ENCODE measurements at places on chromosomes 12 and 14. TPM values are rescaled to one million over a fixed set of nuclear protein-coding genes. Genes with fewer than 3 reads are reported as not detected.

GRCh38 chr14:71488703-71489191 lies 443.5 kb upstream of the RGS6 start:
- no peak for DNase-seq

DNA sequence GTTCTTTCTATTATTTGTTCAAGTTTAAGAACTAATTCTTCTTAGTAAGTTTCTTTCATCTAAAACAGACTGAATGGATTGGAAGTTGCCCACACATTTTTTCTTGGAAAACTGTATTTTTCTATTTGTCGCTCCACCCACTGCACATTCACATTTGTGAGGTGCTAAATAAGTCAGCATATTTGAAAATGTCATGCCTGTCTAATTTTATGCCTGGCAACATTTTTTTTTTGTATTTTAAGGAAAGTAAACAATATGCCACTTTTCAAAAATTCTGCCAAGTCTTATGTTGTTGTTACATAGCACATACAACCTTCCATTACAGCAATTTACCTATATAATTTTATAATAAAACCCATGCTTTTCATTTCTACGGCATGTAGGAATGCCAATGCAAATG lies 112.7 kb upstream of the PTPRB start:
- DNase-seq, result no peak

DNA sequence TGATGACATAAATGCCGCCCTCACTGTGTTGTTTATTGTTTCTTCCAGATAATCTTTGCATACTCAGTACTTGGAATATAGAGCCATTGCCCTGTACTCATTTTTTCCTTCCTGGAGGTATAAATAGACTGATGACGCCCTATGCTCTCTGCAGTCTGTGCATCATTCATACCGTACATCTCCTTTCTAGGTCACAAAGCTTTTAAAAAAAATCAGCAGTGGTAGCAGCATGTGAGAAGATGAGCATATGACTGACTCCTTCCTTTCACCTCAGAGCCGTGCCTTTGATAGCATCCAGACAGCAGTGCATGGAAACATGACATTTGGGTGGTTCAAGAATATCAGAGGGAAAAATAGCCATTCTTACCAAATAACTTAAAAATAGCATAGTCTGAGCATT lies 77.3 kb downstream of the PDE3A start:
- DNase-seq, result no peak

DNA sequence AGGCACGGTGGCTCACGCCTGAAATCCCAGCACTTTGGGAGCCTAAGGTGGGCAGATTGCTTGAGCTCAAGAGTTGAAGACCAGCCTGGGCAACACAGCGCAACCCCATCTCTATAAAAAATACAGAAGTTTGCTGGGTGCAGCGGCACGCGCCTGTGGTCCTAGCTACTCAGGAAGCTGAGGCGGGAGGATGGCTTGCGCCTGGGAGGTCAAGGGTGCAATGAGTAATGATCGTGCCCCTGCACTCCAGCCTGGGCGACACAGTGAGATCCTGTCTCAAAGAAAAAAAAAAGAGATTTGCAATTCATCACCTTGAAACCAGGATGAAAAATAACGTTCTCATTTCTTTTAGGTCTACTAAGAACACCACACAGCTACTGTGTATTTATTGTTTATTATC lies 4.0 kb downstream of the STX2 start:
- no peak for DNase-seq

STON2 gene
- total RNA-seq, result not detected
